GM23338 (cell line): ENCODE measurements at places on chromosomes 1 and 21.

- DNase-seq: peak; percentile 37
Observed at GRCh38 chr1:12422488-12422887, 192.7 kb downstream of the VPS13D start.

DNA sequence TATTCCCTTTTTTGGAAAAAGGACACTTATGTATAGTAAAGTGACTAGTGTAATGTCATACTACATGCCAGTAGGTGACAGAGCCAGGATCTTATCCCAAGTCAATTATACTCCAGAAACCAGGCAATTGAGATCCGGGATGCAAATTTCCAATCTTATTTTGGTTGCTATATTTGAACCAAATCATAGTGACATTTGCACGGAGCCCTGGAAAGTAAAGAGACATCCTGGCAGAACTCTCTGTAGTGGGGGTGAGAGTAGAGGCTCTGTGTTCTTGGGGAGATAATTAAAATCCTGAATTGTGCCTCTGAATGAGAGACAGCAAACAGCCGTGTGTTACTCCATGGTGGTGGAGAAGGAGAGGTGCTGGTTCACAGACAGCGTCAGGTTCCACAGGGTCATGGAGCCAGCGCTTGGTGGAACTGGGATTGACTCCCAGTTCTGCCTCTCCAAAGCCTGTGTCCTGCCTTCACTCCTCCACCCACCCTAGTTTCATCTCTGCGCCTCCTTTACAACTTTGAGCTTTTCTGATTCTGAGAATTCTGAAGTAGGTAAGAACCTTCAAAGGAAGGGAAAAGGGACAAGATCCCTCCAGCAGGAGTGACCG is 432.3 kb downstream of the PTPRU start:
- no peak for DNase-seq

GRCh38 chr1:32240140-32240951 is 6.7 kb upstream of the FAM167B start:
- DNase-seq: peak; percentile 99

- no peak for DNase-seq
Observed at GRCh38 chr21:42056468-42056867, 14.6 kb upstream of the UMODL1 start.

DNA sequence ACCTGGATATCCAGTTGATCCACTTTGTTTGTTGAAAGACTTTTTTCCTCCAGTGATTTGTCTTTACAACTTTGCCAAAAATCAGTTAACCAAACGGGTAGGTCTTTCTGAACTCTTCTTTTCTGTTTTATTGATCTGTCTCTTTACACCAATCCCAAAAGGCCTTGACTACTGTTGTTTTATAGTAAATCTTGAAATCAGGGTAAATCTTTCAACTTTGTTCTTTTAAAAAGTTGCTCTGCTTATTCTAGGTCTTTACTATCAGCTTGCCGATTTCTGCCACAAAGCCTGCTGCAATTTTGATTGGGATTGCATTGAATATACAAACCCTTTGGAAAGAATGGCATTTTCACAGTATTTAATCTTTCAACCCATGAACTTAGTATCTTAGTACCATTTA is 66.6 kb downstream of the ITSN1 start:
- DNase-seq: no peak

GRCh38 chr1:174748586-174748985 is 251.2 kb upstream of the CACYBP start:
- no peak for DNase-seq

DNA sequence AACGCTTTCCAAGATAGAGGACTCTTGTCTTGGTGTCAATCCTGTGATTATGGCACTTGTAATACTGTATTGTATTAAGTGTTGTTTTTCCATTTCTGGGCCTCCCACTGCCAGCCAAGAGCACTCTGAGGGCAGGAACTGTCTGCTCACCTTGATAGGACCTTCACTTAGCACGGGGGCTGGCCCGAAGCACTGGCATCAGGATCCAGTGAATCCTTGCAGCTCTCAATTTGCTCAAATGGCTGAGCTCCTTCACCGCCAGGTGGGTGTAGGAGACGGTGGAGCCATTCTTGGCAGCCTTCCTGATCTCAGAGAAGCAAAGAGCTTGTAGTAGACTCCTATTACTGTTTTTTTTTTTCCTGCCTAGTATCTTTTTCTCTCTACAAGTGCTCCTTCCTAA is 17.7 kb downstream of the MECR start:
- DNase-seq: no peak

DNA sequence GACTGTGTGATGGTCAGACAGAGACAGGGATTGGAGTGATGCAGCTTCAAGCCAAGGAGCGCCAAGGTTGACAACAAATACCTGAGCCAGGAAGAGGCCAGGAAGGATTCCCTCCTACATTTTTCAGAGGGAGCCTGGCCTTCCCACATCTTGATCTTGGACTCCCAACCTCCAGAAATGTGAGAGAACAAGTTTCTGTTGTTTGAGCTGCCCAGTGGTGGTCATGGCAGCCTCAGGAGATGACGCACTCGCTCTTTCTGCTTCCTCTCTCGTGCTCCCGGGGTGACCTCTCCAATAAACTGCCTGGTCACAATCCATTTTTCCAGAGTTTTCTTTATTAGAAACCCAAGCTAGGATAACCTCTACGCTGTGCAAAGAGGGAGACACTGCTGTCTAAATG is 16.6 kb upstream of the IGSF5 start:
- DNase-seq: no peak

DNA sequence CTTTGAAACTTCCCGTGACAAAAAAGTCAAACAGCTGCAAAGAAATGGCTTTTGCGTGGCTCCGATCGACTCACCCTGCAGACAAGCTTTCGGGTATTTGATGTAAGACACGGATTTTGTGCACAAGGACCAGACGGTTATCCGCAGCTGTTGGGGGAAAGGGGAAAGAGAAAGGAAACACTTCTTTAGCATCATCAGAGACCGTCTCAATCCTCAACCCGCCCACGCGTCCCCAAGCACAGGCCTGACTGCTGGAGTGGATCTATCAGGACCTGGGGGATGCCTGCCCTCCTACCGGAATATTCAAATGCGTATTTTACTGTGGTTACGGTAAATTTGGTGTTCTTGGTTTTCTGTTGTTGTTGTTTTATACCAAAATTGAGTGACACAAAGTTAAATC is 11.2 kb downstream of the WRAP73 start:
- no peak for DNase-seq

DNA sequence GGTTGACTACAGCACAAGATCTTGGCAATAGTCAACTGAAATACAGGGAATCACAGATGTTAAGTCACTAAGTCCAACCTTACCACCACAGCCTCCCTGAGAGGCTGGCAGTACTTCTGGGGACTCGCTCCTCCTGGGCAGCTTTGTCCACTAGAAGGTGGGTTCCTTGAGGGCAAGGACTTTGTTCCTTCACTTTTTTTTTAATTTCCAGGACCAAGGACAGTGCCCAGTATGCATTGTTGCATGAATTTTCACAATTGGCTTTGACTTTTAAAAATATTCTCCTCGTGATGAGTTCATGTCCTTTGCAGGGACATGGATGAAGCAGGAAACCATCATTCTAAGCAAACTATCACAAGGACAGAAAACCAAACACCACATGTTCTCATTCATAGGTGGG is 96.7 kb upstream of the IGSF21 start:
- DNase-seq: peak; percentile 41

GRCh38 chr1:203870245-203870644 is 8.8 kb downstream of the SNRPE start:
- no peak for DNase-seq

GRCh38 chr1:173869021-173869359 is 810 bp downstream of the ZBTB37 start:
- no peak for DNase-seq

DNA sequence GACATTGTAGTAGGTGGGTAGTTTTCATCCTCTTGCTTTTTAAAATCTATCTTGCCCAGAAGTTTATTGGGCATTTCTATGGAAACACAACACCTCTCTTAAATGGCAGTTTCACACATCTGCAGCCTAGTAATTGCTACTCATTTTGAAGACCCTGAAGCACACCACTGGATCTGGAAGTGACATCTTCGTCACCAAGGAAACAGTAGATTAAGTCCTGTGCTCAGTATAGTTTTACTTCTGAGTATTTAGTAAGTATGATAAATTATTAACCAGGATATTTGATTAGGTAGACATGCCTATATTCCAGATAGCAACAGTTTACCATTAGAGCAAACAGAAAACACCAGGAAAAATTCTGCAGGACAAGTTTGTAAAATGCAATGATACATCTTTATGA is 48.7 kb downstream of the UCK2 start:
- no peak for DNase-seq
